ENCODE measurements at places on chromosomes 2 and 18.

DNA sequence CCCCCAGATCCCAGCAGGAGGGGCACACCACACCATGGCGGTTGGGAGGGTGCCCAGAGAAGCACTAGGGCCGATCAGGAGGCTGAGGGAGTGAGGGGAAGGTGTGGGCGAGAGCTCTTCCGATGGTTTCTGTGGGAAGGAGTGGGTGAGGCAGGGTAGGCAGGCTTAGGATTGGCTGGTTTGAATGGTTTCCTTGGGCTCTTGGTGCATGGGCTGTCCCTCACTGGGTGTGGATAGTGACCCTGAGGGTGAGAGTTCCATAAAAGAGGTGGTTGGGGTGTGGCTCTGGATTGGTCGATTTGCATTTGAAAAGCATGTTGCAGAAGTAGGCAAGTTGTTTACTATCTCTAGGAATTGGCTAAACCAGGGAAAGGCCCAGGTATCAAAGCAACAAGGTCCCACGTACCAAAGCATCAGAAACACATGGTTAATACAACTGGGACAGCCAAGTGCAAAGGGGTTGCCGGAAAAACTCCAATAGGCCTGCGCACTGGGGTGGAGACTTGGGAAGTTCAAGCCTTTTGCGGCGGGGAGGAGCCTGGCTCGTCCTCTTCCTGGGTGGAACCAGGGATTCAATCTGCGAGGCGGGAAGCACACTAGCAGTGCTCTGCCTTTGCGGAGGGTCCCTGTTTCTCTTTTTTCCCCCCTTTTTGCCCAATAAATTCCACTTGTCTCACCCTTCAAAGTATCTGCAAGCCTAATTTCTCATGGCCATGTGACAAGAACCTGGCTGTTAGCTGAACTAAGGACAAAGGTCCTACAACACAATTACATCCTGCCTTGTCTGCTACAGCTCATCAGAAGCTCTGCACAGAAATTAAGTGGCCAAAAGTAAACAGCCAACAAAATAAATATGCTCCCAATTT, 43.2 kb downstream of the IL1R2 start:
- DNase-seq, result no peak

DNA sequence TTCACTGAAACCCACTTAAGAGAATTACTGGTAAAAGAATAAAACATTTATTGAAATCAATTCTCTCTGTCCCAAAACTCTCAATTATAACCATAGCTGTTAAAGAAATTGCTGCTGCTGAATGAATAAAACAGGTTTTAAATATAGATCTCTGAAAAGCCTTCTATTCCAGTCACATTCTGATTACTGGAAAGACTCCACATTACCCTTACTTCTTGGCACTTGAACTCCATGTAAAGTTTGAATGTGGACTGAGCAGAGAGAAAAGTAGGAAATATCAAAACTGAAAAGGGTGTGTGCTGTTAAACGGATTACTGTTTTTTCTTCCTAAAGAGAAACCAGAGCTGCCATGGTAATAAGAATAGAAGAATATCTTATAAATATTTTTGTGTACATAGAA, 655.3 kb upstream of the SETBP1 start:
- no peak for DNase-seq

- no peak for DNase-seq
Observed at GRCh38 chr2:68637047-68637446, 6.3 kb upstream of the PROKR1 start.

DNA sequence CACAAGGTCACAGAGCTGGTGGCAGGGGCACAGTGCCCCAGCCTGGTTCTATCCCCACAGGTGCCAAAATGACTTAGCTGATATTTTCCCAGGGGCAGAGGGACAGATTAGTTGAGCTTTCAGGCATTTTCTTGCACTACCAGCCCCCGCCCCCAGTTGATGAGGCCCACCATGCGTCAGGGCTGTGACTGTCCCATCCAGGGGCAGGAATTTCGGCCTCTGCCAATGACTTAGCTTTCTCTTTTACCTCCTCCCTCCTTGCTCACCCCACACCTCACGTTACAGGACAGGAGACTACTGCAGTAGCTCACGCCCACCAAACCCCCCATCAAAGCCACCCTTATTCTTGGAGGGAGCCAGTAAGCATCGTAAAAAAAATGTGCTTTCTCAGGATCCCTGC, 31.5 kb downstream of the MRO start:
- DNase-seq, result no peak

DNA sequence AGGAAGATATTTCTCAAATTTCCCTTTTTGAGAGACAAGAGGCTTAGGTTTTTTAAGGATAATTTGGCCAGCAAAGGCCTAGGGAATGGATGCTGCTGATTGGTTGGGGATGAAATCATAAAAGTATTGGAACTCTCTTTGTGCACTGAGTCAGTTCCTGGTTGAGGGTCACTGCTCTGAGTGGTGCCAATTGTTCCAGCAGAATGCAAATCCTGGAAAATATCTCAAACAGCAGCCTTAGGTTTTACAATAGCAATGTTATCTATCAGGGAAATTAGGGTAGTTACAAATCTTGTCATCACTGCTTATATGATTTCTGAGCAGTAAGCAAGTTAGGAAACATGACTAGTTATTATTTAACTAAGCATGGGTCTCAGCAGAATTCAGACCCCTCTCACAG, 96.2 kb downstream of the RAD51AP2 start:
- no peak for DNase-seq

GRCh38 chr2:120287183-120288015, 34.7 kb downstream of the RALB start:
- no peak for DNase-seq

DNA sequence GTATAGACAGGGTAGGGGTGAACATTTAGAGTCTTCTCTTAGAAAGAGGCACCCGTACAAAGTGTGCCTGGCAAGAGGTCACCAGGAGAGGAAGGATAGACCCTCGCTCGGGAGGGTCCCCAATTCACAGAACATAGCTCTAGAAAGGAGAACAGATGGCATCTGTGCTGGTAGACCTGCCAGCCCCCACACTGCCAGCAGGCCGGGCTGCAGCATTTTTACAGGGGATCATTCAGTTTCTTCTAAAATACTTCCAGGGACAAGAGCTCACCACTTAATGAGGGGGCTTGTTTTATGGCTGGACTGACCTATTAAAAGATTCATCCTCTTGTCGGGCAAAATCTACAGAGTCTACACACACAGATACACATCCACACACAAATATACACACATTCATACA, 149.9 kb downstream of the SEPTIN10 start:
- no peak for DNase-seq

DNA sequence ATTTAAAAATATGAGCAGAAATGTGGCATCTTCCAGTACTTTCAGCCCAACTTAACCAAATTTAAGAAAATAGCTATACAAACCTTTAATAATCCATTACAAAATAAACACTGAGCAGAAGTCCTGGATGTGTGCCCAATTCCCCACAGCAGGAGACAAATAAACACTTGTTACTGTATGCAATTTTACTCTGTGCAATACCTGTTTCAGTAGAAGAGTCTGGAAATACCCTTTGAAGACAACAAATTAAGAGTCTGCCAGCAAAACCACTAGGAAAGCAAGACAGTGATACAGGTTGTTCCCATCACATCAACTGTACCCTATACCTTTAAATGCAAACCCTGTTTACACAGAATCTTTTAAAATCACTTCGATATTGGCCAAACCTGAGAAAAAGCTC, 41.4 kb upstream of the RNU4ATAC start:
- no peak for DNase-seq

- no peak for DNase-seq
Observed at GRCh38 chr18:73742957-73743356, 404.7 kb downstream of the FBXO15 start.

DNA sequence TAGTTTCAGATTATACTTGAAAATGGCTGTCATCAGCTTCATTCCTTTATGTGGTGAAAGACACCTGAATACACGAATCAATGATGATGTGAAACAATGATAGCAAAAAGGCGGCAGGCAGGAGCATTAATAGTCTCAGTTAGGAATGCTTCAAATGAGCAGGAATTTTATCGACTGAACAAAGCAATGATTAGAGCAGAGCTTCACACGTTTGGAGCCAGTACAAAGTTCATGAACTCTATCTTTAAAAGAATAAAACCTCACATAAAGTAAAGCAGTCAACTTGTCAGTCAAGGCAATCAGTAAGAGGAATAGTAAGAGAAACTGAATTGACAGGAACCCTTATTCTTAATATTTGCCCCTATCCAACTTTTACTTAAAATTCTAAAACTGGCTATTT, 78.4 kb upstream of the SERTAD2 start:
- no peak for DNase-seq

DNA sequence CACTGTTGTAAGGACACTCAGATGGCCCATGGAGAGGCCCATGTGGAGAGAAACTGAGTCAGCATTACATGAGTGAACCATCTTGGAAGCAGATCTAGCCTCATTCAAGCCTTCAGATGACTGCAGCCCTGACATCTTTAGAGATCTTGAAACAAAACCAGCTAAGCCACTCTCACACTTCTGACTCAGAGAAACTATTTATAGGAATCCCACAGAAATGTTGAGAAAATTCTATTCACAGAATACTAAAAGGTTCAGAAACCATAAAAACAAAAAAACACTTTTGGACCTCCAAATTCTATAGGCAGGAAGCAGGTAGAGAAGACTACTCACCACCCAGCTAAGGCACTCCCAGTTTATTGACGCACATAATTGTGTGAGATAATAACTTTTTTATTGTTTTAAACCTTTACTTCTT, 8.7 kb downstream of the TMEM169 start:
- DNase-seq, result no peak

- no peak for DNase-seq
Observed at GRCh38 chr2:72212486-72212855, 64.8 kb upstream of the CYP26B1 start.

DNA sequence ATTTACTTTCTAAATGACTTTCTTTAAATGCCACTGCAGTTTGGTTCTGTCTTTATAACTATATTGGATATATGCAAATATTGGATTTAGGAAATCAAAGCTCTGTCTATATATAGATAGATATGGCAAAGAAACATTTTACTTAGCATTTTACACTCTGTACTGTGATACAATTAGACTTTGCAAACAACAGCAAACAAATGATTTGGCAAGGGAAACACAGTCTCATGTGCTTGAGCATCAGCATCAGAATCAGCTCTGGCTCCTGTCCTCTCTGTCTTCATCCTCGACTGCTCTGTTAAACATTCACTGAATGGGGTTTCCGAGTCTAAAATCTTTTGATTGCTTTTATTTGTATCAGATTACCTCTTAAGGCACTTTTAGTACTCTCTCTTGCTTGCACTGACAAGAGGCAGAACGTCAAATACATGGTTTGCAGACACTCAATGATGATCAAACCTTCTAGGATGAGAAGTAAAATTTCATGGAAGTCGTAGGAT, 176.8 kb upstream of the LRP1B start:
- DNase-seq, result no peak

DNA sequence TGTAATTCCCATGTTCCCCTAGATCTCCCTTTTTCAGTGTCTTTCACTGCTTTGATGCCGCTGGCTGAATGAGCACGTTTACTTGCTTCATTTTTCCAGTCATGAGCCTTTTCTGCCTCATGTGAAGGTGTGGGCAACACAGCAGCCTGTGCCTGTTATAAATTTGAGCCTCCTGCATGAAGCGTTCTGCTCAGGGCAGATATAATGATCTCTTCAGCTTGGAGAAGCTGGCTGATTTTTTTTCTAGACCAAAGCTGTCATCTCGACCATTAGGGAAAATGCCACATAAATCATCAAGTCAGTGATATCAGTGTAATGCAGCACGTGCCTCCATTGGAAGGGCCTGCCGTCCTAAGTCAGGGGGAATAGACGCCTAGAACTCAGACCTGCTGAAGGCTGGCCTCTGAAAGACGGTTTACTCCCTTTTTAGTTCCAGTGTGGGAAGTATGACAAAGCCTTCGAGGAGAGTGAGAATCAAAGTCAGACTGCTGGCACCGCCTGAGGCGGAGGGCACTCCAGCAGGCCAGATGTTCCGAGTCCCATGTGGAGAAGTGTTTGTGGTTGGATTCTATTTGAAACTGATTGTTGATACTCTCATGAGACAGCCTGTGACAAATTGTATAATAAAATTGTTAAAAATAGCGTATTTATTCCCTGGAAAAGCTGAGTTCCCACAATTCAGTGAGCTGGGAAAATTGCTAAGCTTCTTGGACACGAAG, 196.5 kb downstream of the MYO1B start:
- peak; percentile 59 for DNase-seq

GRCh38 chr2:209977386-209978239, 24.8 kb upstream of the RPE start:
- no peak for DNase-seq

DNA sequence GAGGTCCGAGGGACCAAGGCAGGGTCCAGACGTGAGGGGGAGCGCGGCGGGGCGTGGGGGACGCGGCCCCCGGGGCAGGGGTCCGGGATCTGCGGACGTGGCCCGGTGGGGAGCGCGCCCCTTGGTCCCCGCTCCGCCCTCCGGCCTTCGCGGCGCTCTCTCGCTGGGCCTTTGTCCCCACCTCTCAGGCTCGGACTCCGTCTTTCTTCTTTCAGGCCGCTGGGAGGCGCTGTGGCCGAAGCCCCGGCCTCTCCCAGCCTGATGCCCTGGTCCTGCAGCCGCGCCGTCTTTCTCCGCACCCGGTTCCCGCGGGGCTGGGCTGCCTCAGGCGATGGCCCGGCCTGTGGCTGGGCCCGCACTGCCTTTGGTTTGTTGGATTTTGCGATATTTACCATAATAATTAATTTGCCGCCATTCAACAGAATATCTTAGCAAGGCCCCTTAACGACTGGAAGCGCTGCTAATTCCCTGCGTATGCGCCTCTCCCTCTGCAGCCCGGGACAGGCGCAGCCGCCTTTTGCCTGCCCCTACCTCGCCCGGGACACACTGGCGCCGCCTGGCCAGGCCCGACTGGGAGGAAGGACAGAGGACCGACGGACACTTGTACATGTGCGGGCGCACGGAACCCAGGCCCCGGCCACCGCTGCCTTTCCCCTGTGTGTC, 10.8 kb downstream of the SIX3 start:
- DNase-seq, result no peak

DNA sequence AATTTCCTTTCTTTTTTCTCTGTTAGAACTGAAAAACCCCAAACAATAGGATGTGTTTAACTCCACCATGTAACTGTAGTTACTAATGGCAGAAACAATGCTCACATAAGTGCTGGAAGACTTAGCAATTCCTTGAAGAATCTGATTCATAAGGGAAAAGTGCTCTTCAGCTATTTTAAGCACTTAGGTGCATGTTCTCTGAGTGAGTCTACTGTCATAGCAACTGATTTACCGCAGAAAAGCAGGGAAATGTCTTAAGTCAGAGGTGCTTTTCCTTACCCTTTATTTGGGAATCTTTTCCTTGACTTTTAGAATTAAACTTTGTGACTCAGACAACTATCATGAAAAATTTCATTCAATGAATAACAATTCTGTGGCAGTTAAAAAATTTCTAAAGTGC, 65.4 kb upstream of the NABP1 start:
- DNase-seq, result no peak

GRCh38 chr2:220279840-220280239, 652.4 kb downstream of the SLC4A3 start:
- no peak for DNase-seq

GRCh38 chr2:228066126-228066798, 115.2 kb downstream of the SPHKAP start:
- DNase-seq, result no peak

- no peak for DNase-seq
Observed at GRCh38 chr2:136322428-136322827, 204.5 kb upstream of the CXCR4 start.

GRCh38 chr2:161915121-161915520, 158.9 kb downstream of the DPP4 start:
- no peak for DNase-seq

Data from heart left ventricle (tissue), 16 donors.